ENCODE measurements at places on chromosomes 1 and 21. TPM values are rescaled to one million over a fixed set of nuclear protein-coding genes. Genes with fewer than 3 reads are reported as not detected.

GRCh38 chr1:113303267-113303666, 87.0 kb upstream of the MAGI3 start:
- no peak for DNase-seq

DNA sequence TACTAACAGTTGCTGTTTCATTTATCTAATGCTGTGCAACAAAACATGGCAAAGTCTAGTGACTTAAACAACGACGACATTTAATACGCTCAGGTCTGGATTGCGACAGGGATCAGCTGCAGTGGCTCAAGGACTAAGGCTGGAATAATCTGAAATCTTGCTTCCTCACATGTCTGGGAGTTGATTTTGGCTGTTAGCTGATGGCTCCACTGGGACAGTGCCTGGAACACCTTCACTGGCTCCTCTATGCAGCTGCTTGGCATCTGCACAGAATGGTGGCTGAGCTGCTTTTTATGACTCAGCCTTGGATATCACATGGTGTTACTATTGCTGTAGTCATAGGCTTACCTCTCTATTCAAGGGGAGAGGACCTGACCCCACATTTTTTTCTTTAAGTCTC, 24.0 kb upstream of the BTG3 start:
- DNase-seq, result no peak

GRCh38 chr1:26278724-26279455, 996 bp upstream of the SH3BGRL3 start:
- DNase-seq, result no peak

GRCh38 chr1:36161641-36162531, 5.9 kb downstream of the MAP7D1 start:
- DNase-seq, result no peak

The FAM151A gene
- not detected for total RNA-seq

The ZBTB8B gene
- total RNA-seq, result 0.53 TPM

The KRTAP13-2 gene
- total RNA-seq, result not detected

The DNAJC28 gene
- total RNA-seq, result 2.4 TPM
